Myocyte (in vitro differentiated cells): ENCODE measurements at places on chromosomes 3 and 15. TPM values are rescaled to one million over a fixed set of nuclear protein-coding genes. Genes with fewer than 3 reads are reported as not detected.

ZNF774 gene
- 3.4 TPM in 2 replicates for total RNA-seq

TM4SF18 gene
- total RNA-seq = 0.19 TPM in 1 of 2 replicates, not detected in the other

SLC7A14 gene
- 0.21 and 0.24 TPM in 2 replicates for total RNA-seq

YEATS2 gene
- 21.0 and 21.7 TPM in 2 replicates for total RNA-seq

CADPS gene
- total RNA-seq = not detected in 2 replicates

AP3B2 gene
- total RNA-seq = not detected in 2 replicates

TTLL13 gene
- total RNA-seq = 0.08 TPM in 1 of 2 replicates, not detected in the other

CNTN4 gene
- total RNA-seq = not detected in 2 replicates

NANOGP8 gene
- total RNA-seq = 0.91 TPM in 1 of 2 replicates, not detected in the other

MKRN2OS gene
- not detected in 2 replicates for total RNA-seq

XCR1 gene
- total RNA-seq = not detected in 2 replicates

PRR20G gene
- not detected in 2 replicates for total RNA-seq

NUDT16 gene
- total RNA-seq = 16.3 TPM in 2 replicates

HYKK gene
- total RNA-seq = 3.7 and 4.9 TPM in 2 replicates

TEX55 gene
- total RNA-seq = not detected in 2 replicates

ITGA11 gene
- 29.2 and 33.5 TPM in 2 replicates for total RNA-seq

ALDH1A2 gene
- 2.9 and 5.9 TPM in 2 replicates for total RNA-seq

GPR27 gene
- total RNA-seq = not detected in 2 replicates

BFSP2 gene
- total RNA-seq = not detected in 2 replicates

ANKRD34C gene
- total RNA-seq = 0.05 and 0.21 TPM in 2 replicates
